ENCODE measurements at places on chromosomes 1 and 21. TPM values are rescaled to one million over a fixed set of nuclear protein-coding genes. Genes with fewer than 3 reads are reported as not detected.
A peak's percentile ranks its signal among the peaks of the same experiment; 100 is the strongest.

GRCh38 chr1:204480515-204480914 lies 14.1 kb downstream of the PIK3C2B start:
- H3K4me1 ChIP-seq, result peaks cover 45% of the 10 kb centered on the region
- H3K4me3 ChIP-seq, result no peak overlapping the region
- H3K27me3 ChIP-seq, result no peaks in the 10 kb centered on the region
- no peak for DNase-seq

DNA sequence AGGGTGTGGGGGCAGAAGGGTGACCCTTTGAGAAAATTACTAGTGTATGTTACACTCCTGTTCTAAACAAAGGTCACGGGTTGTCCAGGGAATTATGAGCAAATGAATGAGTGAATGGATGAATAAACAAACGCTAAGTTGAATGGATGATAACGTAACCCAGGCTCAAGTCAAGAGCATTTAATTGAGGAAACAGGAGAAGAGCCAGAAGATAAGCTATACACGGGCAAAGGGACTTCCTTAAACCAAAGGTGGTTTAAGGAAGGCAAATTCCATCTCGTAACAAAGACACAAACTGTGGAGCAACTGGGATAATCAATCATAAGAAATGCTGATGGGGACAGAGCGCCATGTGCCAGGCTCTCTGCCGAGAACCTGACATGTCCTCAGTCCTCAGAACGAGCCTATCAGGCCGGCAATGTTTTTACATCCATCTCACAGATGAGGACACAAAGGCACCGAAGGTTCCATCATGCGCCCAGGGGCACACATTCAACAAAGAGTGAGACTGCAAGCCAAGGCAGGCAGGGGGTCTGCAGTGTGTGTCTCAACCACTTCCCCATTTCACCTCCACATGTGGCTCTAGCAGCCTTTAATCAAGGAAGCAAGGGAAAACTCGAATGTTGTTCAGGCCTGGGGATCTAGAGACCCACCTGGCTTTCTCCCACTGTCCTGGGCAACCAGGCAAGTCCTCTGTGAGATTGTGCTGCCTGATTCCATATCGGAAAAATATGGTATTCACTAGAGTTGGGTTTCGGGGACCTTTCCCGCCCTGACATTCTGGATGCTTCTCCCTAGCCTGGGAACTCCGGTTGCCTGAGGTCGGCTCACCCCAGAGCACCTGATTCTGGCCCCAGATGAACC lies 126.8 kb upstream of the EDN2 start:
- no peak overlapping the region for H3K27ac ChIP-seq
- H3K4me1 ChIP-seq, result no peaks in the 10 kb centered on the region
- DNase-seq, result no peak
- H3K36me3 ChIP-seq, result no peaks in the 10 kb centered on the region
- no peak overlapping the region for H3K4me3 ChIP-seq

The TRIM67 gene
- not detected for total RNA-seq

DNA sequence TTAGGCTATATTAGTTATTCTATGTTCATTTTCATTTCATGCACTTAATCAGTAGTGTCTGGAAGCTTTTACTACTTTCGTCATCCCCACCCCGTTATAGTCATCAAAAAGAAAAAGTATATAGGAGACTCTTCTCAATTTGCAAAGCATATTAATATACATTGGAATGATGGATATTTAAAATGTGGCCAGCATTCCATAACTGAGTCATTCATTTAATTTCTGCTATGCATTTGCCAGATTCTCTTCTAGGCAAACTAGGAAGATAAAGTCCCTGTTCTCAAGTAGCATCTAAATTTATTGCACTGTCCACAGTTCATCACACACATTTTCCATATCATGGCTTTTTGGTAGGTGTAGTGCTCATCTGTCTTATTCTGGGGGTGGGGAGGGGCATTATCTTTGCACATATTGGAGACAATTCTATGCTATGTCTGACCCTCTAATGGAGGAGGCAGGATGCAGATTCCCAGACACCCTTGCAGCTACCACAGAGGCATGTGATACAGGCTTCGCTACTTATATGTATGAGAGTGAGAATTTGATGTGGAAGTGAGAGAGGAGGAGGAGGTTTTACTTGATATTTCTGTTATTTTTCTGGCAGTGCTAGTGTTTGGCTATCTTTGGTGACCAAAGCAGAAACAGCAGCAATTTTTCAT lies 125.8 kb downstream of the CTH start:
- no peaks in the 10 kb centered on the region for H3K4me1 ChIP-seq
- no peaks in the 10 kb centered on the region for H3K27me3 ChIP-seq
- no peak for DNase-seq
- no peak overlapping the region for H3K4me3 ChIP-seq

DNA sequence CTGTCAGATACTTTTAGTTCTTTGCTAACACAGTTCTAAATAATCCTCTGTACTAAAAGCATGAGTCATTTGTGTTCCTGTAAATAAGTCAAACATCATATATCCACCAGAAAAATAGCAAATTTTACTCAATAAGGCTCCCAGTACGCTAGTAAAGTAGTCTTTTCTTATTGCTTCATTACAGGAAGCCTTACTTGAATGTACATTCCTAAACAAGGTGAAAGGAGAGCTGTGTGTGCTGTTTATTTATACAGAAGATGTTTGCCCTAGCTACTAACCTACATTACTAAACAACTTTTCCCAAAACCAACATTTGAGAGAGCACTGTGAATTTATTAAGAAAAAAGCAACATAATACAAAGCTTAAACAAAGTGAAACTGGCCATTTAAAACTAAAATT lies 52.0 kb downstream of the ZNHIT6 start:
- no peak for DNase-seq
- no peaks in the 10 kb centered on the region for H3K4me1 ChIP-seq
- no peaks in the 10 kb centered on the region for H3K27me3 ChIP-seq
- H3K36me3 ChIP-seq, result peaks cover 9% of the 10 kb centered on the region

The SPEN gene
- 58.7 TPM for total RNA-seq

DNA sequence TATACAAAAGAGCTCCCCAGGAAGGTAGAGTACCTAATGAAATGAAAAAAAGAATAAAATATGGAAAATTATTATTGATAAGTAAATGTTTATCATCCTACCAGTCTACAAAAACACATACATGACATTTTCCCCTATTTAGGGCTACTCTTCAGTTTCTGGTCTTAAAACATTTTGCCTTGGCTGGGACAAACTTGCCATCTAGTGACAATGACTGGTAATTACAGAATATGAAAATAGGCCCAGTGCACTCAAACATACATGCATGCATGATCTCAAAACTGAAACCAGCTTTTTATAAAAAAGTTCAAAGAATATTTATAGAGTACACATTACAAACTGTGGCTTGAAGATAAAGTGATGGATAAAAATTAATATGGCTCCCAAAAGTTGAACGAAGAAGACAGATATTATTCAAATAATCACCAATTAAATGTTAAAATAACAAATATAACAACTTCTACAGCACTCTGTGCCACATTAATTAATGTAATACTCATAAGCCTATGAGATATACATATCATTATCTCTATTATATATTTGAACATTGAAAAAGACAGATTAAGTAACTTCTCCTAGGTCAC lies 10.5 kb upstream of the RNPC3 start:
- no peak overlapping the region for H3K27ac ChIP-seq
- H3K4me3 ChIP-seq, result no peak overlapping the region
- peak; percentile 35 for DNase-seq
- H3K36me3 ChIP-seq, result no peaks in the 10 kb centered on the region
- no peaks in the 10 kb centered on the region for H3K27me3 ChIP-seq

GRCh38 chr1:26582836-26583460 lies 53.4 kb downstream of the RPS6KA1 start:
- H3K4me1 ChIP-seq, result peaks cover 56% of the 10 kb centered on the region
- H3K27me3 ChIP-seq, result no peaks in the 10 kb centered on the region
- H3K4me3 ChIP-seq, result no peak overlapping the region
- DNase-seq, result peak; percentile 56
- no peaks in the 10 kb centered on the region for H3K36me3 ChIP-seq
- H3K27ac ChIP-seq, result peak overlapping the region; percentile 87

The ERICH3 gene
- total RNA-seq, result not detected

The B3GALT5 gene
- total RNA-seq, result 0.08 TPM

- peaks cover 6% of the 10 kb centered on the region for H3K4me1 ChIP-seq
- no peak for DNase-seq
- no peak overlapping the region for H3K4me3 ChIP-seq
These were observed 4.9 kb upstream of the PRDM2 start for GRCh38 chr1:13694886-13695684.

The MAP1LC3C gene
- not detected for total RNA-seq

- H3K27ac ChIP-seq, result no peak overlapping the region
- H3K4me3 ChIP-seq, result no peak overlapping the region
- DNase-seq, result no peak
- no peaks in the 10 kb centered on the region for H3K4me1 ChIP-seq
- H3K27me3 ChIP-seq, result no peaks in the 10 kb centered on the region
These were observed 13.9 kb downstream of the DMAP1 start for GRCh38 chr1:44227211-44227610.

The NUCKS1 gene
- total RNA-seq, result 126 TPM

The VHLL gene
- total RNA-seq, result not detected

- H3K36me3 ChIP-seq, result no peaks in the 10 kb centered on the region
- no peak for DNase-seq
- H3K27me3 ChIP-seq, result no peaks in the 10 kb centered on the region
- H3K4me3 ChIP-seq, result no peak overlapping the region
These were observed 277.6 kb downstream of the KIF26B start for GRCh38 chr1:245432228-245432875.

DNA sequence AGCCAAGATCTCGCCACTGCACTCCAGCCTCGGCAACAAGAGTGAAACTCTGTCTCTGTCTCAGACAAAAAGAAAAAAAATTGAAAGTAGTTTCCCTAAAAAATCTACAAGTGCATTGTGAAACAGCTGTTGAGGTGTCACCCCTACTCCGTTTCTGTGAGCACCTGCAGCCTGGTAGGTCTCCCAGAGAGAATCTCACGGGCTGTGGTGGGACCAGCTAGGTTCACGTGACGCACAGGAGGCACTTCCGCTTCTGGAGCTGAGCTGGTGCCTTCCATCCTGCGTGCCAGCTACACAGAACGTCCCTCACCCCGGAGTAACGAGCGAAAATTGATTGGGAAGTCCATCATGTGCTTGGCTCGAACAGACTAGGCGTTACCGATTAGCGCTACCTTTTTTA lies 66.8 kb downstream of the COL24A1 start:
- no peak for DNase-seq
- H3K27ac ChIP-seq, result no peak overlapping the region
- H3K36me3 ChIP-seq, result no peaks in the 10 kb centered on the region
- no peak overlapping the region for H3K4me3 ChIP-seq
- no peaks in the 10 kb centered on the region for H3K27me3 ChIP-seq

- no peak overlapping the region for H3K27ac ChIP-seq
- H3K27me3 ChIP-seq, result no peaks in the 10 kb centered on the region
- no peak overlapping the region for H3K4me3 ChIP-seq
- no peaks in the 10 kb centered on the region for H3K4me1 ChIP-seq
These were observed 115.3 kb upstream of the FMN2 start for GRCh38 chr1:239976130-239976968.

DNA sequence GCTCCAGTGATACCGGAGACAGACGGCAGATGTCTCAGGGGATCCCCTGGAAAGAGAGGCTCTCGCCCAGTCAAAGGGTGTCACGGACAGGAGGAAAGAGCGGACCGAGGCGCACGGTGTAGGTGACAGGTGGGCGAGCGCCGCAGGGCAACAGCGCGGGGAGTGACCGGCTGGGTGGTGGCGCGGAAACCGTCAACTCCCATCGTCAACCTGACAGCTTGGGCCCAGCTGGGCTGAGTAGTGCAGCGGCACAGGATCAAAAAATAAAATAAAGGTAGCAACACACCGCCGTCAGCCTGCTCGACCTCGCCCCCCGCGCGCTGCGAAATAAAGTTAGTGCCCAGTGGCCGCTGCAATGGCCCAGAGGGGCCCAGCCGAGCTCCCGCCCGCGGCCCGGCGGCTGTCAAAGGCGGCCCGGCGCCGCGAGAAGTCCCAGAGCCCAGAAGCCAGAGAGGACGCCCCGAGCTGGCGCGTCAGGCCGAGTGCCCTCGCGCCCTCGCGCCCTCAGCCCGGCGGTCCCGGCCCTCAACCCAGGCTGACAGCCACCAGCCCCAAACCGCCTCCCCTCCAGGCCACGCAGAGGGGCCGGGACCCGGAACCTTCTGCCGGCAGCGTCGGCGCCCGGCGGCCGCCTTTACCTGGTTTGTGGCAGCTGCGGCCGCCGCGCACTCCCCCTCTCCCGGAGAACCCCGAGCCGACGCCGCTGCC lies at the start of gene LYST:
Gene LYST, minus strand, starts transcription at position 702 of the 708 bp plus-strand sequence. CDS start 36,489 bp downstream, outside the sequence.
- H3K27ac ChIP-seq, result peak within 1 kb of the TSS; percentile 88
- H3K36me3 ChIP-seq, result no peaks in the 10 kb centered on the region
- H3K4me1 ChIP-seq, result peaks cover 5% of the 10 kb centered on the region
- H3K27me3 ChIP-seq, result no peaks in the 10 kb centered on the region
- DNase-seq, result no peak

GRCh38 chr1:26148887-26149286 lies 10.0 kb upstream of the FAM110D start:
- H3K36me3 ChIP-seq, result no peaks in the 10 kb centered on the region
- no peak overlapping the region for H3K4me3 ChIP-seq
- peaks cover 3% of the 10 kb centered on the region for H3K27me3 ChIP-seq
- no peak overlapping the region for H3K27ac ChIP-seq
- H3K4me1 ChIP-seq, result no peaks in the 10 kb centered on the region
- DNase-seq, result no peak

The SLC6A17 gene
- not detected for total RNA-seq

GRCh38 chr1:16162163-16162822 lies 6.4 kb upstream of the EPHA2 start:
- no peaks in the 10 kb centered on the region for H3K27me3 ChIP-seq
- H3K36me3 ChIP-seq, result no peaks in the 10 kb centered on the region
- no peak overlapping the region for H3K4me3 ChIP-seq
- H3K4me1 ChIP-seq, result no peaks in the 10 kb centered on the region
- no peak for DNase-seq
- no peak overlapping the region for H3K27ac ChIP-seq

DNA sequence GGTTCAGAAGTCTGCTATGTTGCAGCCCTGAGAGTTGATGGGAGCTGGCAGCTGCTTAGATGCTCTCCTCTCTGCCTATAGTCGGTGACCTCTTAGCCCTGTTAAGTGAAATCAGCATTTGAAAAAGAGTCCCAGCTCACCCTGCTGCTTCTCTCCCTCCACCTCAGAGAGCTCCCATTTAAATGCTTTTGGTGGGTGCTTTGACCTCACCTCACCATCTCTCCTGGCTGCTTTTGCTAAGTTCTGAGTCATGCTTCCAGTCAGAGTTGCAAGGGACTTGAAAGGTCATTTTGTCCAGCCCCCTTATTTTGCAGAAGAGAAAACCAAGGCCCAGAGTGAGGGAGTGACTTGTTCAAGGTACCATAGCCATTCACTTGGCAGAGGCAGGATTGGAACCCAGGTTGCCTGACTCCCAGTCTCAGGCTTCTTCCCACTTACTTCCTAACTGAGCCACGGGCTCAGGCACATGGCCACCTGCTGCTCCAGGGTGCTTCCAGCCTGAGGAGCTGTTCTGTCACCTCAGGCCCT lies 3.3 kb downstream of the MAPKAPK2 start:
- peaks cover 12% of the 10 kb centered on the region for H3K4me1 ChIP-seq
- no peak for DNase-seq
- H3K27ac ChIP-seq, result no peak overlapping the region
- no peaks in the 10 kb centered on the region for H3K27me3 ChIP-seq
- no peaks in the 10 kb centered on the region for H3K36me3 ChIP-seq

- no peak overlapping the region for H3K4me3 ChIP-seq
- no peaks in the 10 kb centered on the region for H3K27me3 ChIP-seq
- H3K4me1 ChIP-seq, result no peaks in the 10 kb centered on the region
- H3K27ac ChIP-seq, result no peak overlapping the region
- H3K36me3 ChIP-seq, result no peaks in the 10 kb centered on the region
These were observed 42.4 kb upstream of the FMO2 start for GRCh38 chr1:171142416-171143385.

- H3K27ac ChIP-seq, result no peak overlapping the region
- H3K27me3 ChIP-seq, result no peaks in the 10 kb centered on the region
- no peak for DNase-seq
These were observed 23.2 kb downstream of the CRYAA start for GRCh38 chr21:43191971-43192370.
